Glutamatergic neuron (in vitro differentiated cells): ENCODE measurements at places on chromosomes 5 and 9. TPM values are rescaled to one million over a fixed set of nuclear protein-coding genes. Genes with fewer than 3 reads are reported as not detected.

Gene SLC27A4
- 47.3 TPM for total RNA-seq

Gene CBY3
- not detected for total RNA-seq

- DNase-seq = no peak
Measured at GRCh38 chr9:84393266-84393950, 52.9 kb upstream of the SLC28A3 start.

Gene PCDHGA7
- 4.2 TPM for total RNA-seq

DNA sequence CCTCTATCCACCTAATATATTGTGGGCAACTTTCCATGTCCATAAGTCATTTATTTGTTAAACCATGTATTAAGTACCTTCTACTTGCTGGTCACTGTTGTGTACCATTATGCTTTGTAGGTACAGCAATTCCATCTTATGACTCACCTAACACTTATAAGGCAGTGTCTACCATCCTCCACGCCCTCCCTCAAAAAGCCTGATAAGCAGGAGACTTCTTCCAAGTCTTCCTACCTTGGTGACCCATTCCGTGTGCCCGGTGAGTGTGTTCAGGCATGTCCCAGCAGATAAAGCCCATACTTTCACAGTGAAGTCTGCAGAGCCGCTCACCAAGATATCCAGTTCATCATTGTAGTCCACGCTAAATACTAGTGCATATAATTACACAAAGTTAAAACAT is 17.4 kb downstream of the FBXW2 start:
- DNase-seq = no peak

DNA sequence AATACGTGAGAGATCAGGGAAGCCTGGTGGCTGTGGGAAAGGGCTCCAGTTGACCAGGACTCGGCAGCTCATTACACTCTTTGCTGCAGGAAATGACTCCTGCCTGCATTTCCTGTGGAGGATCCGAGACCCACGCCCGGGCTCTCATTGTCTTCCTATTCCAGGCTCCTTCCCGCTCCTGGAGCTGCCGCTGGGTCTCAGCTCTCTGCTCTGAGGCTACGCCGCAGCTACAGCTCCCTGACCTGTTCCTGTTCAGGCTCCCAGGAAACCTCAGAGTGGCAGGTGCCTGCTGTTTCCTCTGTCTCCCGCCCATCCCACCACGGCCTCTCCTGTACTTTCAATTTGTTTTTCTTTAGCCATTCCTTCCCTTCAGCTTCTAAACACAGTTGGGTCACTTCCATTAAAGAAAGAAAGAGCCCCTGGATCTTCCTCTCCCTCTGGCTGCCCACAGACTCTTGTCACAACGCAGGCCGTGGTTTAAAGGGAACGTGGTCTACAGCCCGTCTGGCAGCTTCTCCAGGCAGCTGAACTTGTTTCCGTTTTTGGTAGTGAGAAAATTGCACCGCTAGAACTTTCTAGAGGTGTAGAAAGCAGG is 71.5 kb downstream of the IL6ST start:
- DNase-seq = no peak

DNA sequence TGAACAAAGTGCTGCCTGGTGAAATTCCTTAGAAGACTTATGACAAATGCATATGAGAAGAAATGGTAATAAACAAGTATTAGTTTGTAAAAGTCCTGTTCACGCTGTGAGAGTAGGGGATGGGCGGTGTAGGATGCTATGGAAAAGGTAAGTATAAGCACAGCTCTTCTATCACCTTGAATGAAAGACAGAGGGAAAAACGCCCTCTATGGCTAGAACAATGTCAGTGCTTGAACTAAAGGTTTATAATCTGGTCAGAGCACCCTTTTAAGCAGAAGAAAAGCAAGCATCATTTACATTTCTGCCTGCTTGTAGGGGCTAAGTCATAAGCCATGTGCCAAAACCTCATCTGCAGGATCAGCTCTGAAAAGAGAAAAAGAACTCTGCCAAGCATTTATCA is 115.2 kb downstream of the LHFPL2 start:
- DNase-seq = no peak

DNA sequence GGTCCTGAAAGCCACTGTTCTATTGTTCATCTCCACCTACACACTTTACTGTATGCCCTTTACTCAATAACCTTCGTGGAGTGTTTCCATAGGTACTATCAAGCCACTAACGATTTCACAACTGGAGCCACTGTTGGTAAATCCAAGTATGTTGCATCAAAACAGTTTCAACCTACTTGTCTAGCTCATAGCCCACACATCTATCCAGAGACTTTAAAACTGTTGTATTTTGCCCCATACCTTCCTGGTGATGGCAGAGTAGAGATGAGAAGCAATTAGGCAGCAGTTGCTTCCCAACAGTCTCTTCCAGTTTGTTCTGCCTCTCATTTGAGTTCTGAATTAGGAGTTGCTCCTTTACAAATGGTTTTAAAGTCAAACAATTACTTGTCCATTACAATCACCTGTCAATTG is 607 bp downstream of the FAXDC2 start:
- DNase-seq = no peak

Gene C9orf85
- total RNA-seq = 11.1 TPM

DNA sequence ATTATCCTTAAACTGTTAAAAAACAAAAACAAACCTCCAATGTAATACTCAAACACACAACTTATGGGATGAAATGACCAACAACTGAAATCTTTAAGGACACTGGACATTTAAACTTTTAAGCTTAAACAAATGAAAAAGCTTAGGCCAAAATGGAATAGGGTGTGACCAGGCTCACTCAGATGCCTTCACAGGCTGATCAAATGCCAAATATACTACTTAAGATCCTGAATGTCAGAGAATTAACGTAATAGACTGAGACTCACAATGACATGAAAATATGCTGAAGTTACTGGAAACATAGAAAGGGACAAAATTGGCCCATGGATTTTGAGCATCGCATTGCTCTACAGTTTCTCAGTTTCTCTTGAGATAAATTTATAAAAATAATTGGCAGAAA is 286.8 kb downstream of the ADAMTS6 start:
- no peak for DNase-seq
